ENCODE measurements at places on chromosomes 2 and 18.

GRCh38 chr2:48845684-48846083 is 90.2 kb upstream of the LHCGR start:
- DNase-seq = no peak

DNA sequence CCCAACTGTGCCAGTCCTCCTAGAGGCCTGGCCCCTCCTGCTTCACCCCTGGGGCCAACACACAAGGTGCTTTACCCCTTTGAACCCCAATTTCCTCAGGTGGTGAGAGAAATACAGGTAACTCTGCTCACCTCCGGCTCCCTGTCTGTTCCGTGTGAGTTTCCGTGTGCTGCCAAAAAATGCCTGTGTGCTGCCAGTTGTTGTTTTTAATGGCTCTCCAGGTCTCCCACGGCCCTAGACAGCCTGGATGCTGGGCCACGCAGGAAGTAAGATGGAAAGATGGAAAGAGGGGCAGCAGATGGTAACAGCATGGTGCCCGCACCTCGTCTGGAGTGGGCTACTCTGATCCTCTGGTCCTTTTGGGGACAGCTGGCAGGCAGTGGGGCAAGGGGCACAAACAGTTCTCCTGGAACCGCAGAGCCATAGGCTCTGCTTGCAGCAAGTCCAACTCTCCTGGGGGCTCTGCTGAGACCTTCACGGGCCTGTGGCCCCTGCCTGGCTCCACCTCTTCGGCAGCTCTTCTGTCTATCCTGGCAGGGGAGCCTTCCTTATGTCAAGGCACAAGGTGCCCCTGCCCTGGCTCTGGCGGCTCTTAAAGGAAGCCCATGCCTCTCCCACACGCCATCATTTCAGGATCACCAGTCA is 4.3 kb upstream of the ARHGEF4 start:
- no peak for DNase-seq

GRCh38 chr2:227179988-227180685 is 15.7 kb downstream of the COL4A3 start:
- DNase-seq = no peak

- DNase-seq = no peak
These were observed 104.5 kb upstream of the ACVR2A start for GRCh38 chr2:147740211-147740927.

DNA sequence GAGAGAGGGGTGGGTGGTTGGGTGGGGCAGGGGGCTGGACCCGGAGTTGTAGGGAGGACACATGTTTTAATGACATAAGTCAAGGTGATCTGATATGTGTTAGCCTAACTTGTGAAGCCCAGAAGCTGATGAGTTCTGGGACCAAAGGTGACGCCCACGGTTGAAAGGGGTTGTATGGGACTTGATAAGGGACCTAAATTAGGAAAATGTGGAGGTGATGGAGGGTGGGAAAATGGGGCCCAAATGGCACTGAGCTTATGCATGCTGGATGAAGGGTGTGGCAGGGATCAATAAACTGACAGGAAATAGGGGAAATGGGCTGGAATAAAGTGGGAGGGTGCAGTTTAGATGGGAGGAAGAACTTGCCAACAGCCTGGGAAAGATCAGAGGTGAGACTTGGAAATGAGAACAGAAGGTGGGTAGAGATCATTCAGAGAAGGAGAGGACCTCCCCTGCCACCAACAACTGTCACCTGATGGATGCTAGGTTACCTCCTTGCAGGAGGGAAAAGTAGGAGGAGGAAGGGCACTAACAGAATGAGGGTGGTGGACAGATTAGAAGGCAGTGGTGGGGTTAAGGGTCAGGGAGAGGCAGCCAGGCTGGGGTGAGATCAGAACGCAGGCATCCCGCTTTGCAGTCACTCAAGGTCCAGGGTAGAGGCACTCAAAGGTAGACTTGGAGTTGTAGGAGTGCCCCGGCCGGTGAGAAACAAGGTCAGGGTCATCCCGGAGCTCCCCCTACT is 15.3 kb downstream of the WNT10A start:
- no peak for DNase-seq

DNA sequence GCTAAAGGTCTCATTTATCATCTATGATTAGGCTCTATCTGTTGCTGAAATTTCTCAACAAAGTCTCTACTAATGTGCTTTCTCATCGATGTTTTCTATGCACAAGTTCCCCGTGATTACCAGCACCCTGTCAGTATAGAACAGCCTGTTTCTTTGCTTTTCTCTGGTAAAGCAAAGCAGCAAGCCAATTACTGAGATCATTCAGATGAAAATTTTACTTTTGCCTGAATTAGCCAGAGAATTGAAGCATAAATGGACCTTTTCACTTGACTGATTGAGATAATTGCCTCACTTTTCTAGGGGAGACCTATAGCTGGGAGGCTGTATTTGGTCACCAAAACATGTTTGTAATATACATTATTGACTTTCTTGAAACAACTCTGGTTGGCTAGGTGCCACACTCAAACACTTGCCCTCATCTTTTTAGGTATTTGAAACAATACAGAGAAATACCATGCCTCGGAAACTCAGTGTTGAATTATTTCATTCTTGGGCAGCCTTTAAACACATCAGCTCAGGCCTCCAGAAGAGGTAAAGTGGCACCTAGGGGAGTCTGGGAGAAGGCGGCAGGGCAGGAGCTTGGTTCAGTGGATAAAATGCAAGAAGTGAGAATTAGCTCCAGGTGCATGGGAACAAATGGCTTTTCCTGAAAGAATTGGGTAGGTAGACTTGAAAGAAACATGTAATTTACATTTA is 96.2 kb downstream of the GALNT3 start:
- no peak for DNase-seq

- DNase-seq = no peak
These were observed 157.0 kb upstream of the ACAA2 start for GRCh38 chr18:49970319-49970718.

- DNase-seq = no peak
These were observed 36.0 kb upstream of the YPEL5 start for GRCh38 chr2:30110773-30111172.

GRCh38 chr2:69491864-69492263 is 54.6 kb upstream of the NFU1 start:
- DNase-seq = no peak

DNA sequence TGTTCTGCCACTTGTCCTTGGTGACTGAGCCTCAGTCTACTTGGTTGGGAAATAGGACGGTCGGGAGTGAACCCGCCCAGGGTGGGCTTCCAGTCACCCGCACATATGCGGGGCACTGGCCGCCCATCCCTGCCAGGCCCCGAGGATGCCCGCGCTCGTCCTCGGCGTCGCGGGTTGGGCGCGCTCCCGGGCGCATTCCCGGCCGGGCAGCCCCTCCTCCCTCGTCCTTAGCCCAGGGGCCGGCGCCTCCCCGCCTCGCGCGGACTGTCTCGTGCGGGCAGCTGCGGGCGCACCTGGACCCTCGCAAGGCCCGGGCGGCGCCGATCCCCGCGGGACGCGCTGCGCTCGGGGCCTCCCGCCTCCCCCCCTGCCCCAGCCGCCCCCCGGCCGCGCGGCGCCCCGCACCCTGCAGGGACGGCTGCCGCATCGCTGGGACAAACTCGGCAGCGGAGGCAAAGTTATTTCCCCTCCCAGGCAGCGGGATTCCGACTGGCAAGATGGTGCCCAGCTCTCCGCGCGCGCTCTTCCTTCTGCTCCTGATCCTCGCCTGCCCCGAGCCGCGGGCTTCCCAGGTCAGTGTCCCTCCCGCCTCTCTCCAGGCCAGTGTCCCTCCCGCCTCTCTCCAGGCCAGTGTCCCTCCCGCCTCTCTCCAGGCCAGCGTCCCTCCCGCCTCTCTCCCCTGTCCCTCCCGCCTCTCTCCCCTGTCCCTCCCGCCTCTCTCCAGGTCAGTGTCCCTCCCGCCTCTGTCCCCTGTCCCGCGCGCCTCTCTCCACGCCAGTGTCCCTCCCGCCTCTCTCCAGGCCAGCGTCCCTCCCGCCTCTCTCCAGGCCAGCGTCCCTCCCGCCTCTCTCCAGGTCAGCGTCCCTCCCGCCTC is at the start of gene FBLN7:
FBLN7 (plus strand) TSS at position 227 of the 874 bp plus-strand sequence; CDS start at position 498, 271 bp downstream.
- no peak for DNase-seq

DNA sequence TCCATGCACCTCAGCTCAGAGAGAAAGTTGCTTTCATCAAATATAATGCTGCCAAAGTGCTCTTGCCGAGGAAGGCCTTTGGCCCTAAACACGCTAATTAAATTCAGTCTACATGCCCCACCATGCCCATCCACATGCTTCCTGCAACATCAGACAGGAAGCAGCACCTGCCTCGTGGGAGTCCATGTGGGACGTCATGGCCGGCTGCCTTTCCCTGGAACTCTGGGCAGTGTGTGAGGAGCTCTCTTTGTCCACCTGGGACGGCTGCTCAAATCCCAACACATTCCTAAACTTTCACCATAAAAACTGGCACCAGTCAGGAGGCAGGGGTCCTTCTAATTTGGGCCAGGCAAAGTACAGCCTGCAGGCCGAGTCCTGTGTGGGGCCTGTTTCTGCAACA is 23.1 kb downstream of the FAM178B start:
- no peak for DNase-seq

- no peak for DNase-seq
These were observed 82.6 kb downstream of the AGAP1 start for GRCh38 chr2:235576337-235576910.

- no peak for DNase-seq
These were observed 33.2 kb upstream of the CYTIP start for GRCh38 chr2:157476953-157477709.

DNA sequence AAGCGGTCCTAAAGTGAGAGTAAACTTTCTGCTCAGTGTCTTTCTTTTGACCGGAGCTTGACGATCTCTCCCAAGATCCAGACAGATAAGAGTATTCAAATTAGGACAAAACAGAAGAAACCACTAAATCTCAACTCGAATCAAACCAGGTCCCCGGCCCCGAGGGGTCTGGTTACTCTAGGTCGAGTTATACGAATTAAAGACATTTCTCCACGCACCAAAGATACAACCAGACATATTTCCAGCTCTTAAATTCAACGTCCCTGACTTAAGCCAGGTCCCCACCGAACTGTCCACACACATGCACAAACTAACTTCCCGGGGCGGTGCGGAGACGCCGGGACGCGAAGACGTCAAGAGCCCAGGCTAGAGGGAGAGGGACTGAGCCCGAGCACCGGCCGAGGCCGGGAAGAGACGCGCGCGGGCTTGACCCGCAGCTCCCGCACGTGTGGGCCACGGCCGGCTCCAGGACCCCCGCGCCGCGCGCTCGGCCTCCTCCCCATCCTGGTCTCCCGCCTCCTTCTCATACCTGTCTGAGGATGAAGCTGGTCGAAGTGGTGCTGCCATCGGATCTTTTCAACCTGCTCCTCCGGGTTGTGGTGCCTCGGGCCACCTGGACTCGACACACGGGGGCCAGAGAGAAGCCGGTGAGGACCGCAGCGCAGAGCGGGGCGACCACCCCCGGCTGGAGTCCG is 896 bp downstream of the CACNB4 start:
- DNase-seq = no peak

- no peak for DNase-seq
These were observed 34.8 kb upstream of the CCDC102B start for GRCh38 chr18:68763083-68763482.

GRCh38 chr2:236055471-236055870 is 112.7 kb downstream of the GBX2 start:
- DNase-seq = no peak

DNA sequence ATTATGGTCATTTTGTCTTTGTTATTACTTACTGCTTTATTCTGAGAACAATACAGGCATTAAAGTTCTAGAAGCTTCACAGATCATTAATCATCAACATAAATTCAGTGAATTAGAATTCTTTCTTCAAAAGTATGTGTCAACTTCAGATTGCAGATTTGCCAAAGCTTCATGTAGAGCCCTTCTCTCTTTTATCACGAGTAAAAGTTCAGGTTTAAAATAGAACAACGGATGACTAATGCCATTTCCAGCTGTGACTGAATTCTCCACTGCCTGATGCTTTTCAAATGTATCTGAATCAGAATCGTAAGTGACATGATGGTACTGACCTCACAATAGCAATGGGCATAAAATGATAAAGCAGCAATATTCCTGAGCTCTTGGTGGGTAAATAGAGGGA is 116.0 kb downstream of the ABCA12 start:
- no peak for DNase-seq

All from activated T-helper 1 cell treated with Interleukin-2 at 50 U/mL for 16 hours (primary cell).